ELR (cell line): ENCODE measurements at places on chromosomes 13 and 19.

DNA sequence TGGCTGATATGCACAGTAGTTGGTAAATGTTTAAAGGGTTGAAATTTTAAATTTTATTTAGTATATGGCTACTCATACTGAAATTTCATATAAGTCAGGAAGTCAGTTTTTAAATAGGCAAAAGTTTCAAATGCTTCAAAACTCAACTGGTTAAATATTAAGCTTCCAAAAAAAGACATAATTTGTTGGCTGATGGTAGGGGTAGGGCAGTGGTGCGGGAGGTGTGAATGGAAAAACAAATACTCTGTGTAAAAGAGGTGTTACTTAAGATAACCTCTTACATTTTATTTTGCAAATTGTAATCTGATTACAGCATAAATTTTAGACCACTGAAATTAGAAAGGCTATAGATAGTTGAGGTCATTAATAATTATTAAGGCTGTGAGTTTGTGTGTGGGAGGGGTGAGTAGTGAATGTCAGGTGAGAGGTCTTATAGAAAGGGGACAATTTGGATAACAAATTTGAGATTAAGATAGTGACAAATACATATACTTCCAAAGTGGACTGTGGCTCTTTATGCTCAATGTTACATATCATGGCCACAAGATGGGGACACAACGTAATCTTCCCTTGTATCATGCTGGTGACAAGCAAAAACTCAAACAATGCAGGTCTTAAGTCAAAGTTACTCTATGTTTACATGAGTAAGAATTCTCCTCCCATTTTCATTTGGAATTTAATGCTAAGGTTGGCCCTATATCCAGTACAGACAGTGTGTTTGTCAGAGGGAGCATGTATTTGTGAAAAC, 36.6 kb upstream of the OXGR1 start:
- DNase-seq, result peak; percentile 69

GRCh38 chr13:37118016-37118415, 12.6 kb upstream of the CSNK1A1L start:
- DNase-seq, result no peak

DNA sequence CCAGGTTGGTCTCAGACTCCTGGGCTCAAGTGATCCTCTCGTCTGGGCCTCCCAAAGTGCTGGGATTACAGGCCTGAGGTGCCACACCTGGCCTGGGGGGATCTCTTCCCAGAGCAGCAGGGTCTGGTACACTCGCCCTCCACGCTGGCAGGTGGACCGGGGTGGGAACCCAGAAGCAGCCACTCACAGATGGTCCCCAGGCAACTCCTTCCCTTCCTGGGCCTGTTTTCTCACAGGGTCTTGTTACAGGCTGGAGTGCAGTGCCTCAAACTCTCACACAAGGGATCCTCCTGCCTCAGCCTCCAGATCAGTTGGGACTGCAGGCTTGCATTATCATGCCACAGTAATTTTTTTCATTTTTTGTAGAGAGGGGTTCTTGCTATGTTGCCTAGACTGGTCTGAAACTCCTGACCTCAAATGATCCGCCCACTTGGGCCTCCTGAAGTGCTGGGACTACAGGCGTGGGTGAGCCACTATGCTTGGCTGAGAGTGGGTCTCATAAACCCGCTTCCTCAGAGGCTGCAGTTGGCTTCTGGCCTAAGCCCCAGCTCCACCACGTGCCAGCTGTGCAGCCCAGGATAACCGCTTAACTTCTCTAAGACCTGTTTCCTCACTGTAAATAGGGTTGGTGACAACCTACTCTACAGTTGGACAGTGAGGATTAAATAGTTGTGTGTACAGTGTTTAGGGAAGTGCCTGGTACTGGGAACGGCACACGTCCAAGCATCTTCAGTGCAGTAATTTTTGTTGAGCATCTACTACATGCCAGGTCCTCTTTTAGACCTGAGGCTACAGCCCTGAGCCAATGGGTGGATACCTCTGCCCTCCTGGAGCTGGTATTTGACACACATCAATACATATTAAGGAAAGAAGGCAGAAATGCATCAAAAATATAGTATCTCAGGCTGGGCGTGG, 871 bp upstream of the CCER2 start:
- DNase-seq, result no peak

DNA sequence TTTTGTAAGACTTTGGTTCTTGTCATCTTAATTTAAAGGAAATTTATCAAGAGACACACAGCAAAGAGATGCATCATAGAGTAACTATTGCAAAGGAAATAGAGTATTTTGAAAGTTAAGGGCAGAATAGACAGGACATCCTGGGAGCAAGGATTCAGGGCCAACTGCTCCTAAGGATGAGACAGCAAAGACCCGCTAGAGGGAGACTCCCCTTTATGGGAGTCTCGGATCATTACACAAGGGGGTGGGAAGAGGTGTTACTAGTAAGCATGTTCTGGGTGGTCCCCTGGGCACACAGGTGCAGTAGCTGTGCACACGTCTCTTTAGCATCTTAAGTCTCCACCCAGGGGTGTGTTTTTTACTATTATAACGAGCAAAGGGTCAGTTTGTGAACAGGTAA, 9.6 kb downstream of the ZSCAN5C start:
- DNase-seq, result no peak

DNA sequence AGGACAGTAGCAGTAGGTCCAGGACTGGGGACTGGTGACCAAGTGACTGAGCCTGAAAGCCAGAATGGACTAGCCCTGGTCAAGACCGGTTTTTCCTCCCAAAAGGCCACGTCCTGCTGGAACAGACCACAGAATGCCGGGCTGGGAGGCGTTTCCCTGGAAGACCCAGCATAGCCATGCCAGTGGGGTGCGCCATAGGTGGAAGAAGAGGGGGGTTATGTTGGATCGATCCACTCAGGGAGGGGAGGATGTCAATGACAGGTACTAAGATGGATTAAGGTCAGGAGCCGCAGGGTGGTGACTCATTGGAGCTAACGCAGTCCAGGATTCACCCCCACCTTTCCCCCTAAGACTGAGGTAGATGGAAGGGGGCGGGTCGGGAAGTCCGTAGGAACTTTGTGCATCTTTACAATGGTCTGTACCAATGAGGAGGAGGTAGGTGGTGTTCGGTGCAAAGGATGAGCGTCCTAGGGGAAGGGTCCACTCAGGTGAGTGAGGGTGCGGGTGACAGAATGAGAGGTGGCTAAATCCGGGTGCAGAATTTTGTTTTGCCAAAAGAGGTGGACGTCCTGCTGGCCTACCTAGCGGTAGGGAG, 21.0 kb downstream of the VASP start:
- peak; percentile 58 for DNase-seq

DNA sequence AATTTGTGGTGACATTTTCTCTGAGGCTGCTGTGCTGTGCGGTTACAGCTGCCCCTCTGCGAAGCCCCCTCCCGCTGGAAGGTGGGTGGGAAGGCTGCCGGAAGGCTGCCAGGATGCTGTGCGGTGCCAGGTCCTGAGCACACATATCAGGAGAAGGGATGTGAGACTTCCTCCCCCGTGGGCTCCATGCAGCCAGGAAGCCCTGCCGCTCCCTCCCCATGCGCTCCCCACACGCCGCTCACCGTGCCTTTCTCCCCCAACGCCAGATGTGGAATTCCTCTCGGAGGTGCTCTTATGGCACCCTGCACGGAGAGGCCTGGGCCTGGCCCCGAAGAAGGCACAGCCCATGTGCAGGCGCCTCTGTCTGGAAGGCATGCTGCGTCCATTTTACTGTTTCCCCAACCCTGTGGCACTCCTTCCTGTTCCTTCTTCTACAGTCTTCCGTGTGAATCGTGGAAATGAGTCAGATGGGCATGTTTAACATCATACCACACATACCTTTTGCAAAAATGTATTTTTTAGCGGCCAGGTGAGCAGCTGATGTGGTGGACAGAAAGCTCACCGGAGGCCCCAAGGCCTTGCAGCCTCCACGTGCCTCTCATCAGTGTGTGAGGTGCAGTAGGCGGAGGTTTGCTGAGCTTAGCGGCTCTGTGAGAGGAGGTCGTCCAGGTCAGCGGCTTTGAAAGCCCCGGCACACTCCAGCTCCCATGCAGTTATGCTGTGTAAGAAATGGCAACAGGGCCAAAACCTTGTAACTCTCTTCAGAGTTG, 88.0 kb downstream of the ATP11A start:
- no peak for DNase-seq

DNA sequence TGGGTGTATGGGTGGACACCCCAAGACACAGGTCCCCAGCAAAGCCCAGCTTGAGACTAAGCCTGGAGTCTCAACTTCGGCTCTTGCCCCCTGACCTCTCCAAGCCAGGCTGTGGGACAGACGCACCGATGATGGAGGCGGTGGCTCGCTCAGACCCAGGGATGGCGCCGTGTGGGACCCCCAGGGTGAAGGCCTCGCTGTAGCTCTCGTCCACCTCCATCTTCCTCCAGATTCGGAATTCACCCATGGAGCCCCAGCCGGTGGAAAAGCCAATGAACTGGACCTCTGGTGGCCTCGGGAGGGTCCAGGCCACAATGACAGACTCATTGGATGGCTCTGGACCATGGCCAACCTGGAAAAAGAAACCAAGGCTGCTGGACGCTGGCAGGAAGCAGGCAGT, 39.1 kb downstream of the F2RL3 start:
- DNase-seq, result no peak

DNA sequence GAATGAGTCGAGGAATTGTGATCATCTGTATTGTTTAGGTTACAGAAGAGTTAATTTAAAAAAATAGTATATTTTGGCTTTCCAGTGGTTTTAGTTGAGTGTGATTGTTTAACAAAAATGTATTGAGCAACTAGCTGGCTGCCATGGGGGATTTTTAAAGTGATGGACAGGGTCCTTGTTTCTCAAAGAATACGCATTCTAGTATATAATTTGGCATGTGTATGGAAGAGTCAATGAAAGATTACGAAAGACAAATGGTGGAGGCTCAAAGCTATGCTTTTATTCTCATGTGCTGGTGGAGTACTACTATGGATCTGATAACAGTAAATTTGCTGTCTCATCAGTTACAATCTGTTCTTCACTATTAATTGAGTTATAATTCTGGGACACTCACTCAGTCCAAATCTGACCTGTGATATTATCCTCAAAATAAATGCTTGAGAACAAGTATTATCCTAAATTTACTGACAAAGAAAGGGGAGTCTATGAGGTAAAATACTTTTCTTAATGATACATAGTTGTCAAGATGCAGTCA, 240.0 kb downstream of the GPC6 start:
- no peak for DNase-seq

GRCh38 chr19:39660661-39661060, 4.9 kb downstream of the LGALS16 start:
- DNase-seq, result no peak

- peak; percentile 84 for DNase-seq
These were observed 28.2 kb downstream of the KCNC3 start for GRCh38 chr19:50300814-50301606.

GRCh38 chr13:101382086-101382485, 34.2 kb downstream of the NALCN start:
- DNase-seq, result no peak

- peak; percentile 60 for DNase-seq
These were observed 15.4 kb upstream of the SIGLEC6 start for GRCh38 chr19:51546650-51547396.

DNA sequence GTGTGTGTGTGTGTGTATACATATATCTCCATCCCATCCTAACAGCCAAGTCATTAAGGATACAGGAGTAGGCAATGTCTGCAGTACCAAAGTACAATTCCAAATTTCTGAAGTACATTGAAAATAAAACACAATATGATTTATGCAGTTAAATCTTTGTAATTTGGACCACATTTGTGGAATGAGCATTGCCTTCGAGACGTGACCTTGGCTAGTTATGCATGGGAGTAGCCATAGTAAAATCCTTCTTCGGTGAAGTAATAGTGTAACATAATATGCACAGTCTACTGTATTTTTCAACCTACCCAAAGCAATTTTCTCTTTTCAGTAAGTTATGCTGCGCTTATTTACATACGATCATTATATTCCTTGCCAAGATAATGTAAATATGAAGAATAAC, 665.7 kb upstream of the GPC6 start:
- no peak for DNase-seq

DNA sequence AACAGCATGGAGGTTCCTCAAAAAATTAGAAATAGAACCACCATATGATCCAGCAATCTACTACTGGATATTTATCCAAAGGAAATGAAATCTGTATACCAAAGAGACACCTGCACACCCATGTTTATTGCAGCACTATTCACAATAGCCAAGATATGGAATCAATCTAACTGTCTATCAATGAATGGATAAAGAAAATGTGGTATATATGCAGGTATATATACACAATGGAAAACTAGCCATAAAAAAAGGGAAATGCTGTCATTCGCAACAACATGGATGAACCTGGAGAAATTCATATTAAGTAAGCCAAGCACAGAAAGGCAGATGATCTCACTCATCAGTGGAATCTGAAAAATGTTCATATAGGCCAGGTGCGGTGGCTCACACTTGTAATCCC, 2.5 kb downstream of the ZNF780B start:
- DNase-seq, result no peak

DNA sequence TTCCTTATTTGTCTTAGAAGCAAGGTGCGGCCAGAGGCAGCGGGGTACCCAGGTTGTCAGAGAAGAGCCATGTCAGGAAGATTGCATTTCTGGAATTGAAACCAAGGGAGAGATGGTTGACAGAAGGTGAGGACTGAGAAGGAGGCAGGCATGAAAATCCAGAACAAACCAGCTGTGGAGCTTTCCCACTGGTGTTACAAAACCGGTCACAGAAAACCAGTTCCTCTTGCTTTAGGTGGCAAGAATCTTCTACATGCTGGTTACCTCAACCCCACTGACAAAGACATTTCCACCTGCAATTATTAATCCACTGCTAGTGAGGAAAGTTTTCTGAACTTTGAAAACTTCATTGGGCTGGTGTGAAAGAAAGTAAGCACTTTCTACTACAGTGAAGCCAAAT, 64.0 kb upstream of the MED4 start:
- no peak for DNase-seq

- DNase-seq, result peak; percentile 27
These were observed 47.8 kb downstream of the NDFIP2 start for GRCh38 chr13:79528759-79529191.

DNA sequence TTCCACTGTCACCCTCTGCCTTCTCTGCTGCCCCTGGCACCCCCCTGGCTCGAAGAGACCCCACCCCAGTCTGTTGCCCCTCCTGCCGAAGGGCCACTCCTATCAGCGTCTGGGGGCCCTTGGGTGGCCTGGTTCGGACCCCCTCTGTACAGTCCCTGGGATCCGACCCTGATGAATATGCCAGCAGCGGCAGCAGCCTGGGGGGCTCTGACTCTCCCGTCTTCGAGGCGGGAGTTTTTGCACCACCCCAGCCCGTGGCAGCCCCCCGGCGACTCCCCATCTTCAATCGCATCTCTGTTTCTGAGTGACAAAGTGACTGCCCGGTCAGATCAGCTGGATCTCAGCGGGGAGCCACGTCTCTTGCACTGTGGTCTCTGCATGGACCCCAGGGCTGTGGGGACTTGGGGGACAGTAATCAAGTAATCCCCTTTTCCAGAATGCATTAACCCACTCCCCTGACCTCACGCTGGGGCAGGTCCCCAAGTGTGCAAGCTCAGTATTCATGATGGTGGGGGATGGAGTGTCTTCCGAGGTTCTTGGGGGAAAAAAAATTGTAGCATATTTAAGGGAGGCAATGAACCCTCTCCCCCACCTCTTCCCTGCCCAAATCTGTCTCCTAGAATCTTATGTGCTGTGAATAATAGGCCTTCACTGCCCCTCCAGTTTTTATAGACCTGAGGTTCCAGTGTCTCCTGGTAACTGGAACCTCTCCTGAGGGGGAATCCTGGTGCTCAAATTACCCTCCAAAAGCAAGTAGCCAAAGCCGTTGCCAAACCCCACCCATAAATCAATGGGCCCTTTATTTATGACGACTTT, 2.0 kb downstream of the ZFP36 start:
- peak; percentile 36 for DNase-seq

- DNase-seq, result no peak
These were observed 471.0 kb downstream of the TBC1D4 start for GRCh38 chr13:75010941-75011340.

- peak; percentile 59 for DNase-seq
These were observed 523.0 kb upstream of the SLITRK1 start for GRCh38 chr13:84405286-84405685.

- no peak for DNase-seq
These were observed 90.5 kb downstream of the RNASEH2B start for GRCh38 chr13:51000061-51000460.
